ENCODE measurements at places on chromosomes 11 and 22. TPM values are rescaled to one million over a fixed set of nuclear protein-coding genes. Genes with fewer than 3 reads are reported as not detected.

Gene MS4A8
- not detected for total RNA-seq

Gene MMP1
- total RNA-seq, result not detected

Gene FGF19
- total RNA-seq, result 2.0 TPM

Gene NEAT1
- 938 TPM for total RNA-seq

Gene TENM4
- total RNA-seq, result 0.25 TPM

Gene PANX2
- 51.7 TPM for total RNA-seq

Gene TPBGL
- total RNA-seq, result not detected

Gene PKP3
- 109 TPM for total RNA-seq

Gene BEST1
- 1.2 TPM for total RNA-seq

Gene C11orf16
- total RNA-seq, result not detected

Gene OR51B4
- total RNA-seq, result not detected

Gene CHRM1
- total RNA-seq, result not detected

Gene NRIP3
- 1.1 TPM for total RNA-seq

Gene C11orf42
- not detected for total RNA-seq
